Breast epithelium (tissue), 4 donors: ENCODE measurements at places on chromosomes 7 and 10.

DNA sequence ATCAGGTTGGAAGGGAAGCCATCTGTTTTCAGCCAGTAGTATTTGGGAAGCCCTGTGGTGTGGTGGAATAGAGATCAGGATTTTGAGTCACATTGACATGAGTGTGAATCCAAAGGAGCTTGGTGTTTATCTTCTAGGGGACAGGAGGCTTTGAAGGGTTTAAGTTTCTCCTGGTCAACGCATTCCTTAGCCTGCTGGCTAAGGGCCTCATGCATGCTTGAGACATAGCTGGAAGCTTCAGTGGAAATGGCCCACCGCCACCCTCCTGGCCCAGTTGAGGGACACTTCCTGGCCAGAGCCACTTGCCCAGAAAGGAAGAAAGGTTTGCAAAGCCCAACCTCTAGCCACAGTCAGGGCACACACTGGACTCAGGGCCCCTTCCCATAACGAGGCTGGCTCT lies 70.9 kb downstream of the CDK1 start:
- no peaks in the 10 kb centered on the region for H3K27me3 ChIP-seq
- DNase-seq, result no peak
- no peaks in the 10 kb centered on the region for H3K36me3 ChIP-seq
- no peak overlapping the region for H3K4me3 ChIP-seq
- H3K27ac ChIP-seq, result no peak overlapping the region
- no peaks in the 10 kb centered on the region for H3K4me1 ChIP-seq

GRCh38 chr7:113094517-113095249 lies 8.1 kb upstream of the GPR85 start:
- H3K27ac ChIP-seq, result no peak overlapping the region
- no peak for DNase-seq
- no peaks in the 10 kb centered on the region for H3K4me1 ChIP-seq

- no peaks in the 10 kb centered on the region for H3K27me3 ChIP-seq
- no peak for DNase-seq
- H3K27ac ChIP-seq, result no peak overlapping the region
- H3K4me3 ChIP-seq, result no peak overlapping the region
- no peaks in the 10 kb centered on the region for H3K4me1 ChIP-seq
These were observed 34.7 kb downstream of the ZNF33A start for GRCh38 chr10:38045129-38045528.

DNA sequence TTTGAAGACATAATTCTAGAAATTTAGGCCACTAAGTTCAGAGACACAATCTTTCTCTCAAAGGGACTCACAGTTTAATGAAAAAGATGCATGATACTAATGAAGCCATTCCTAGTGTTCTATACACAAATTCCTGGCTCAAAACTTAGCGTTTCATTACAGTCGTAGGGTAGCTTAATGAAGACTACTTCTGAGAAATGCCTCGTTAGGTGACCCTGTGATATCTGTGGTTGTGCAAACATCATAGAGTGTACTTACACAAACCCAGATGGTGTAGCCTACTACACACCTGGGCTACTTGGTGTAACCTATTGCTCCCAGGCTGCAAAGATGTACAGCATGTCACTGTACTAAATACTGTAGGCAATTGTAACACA lies 488 bp upstream of the CHCHD3 start:
- no peaks in the 10 kb centered on the region for H3K36me3 ChIP-seq
- peak overlapping the region; percentile 85 for H3K27ac ChIP-seq
- no peak for DNase-seq
- H3K4me1 ChIP-seq, result no peaks in the 10 kb centered on the region
- peak overlapping the region; percentile 78 for H3K4me3 ChIP-seq

GRCh38 chr7:44077061-44077460 lies 5.3 kb downstream of the POLM start:
- no peak for DNase-seq
- no peak overlapping the region for H3K4me3 ChIP-seq
- H3K36me3 ChIP-seq, result no peaks in the 10 kb centered on the region
- no peaks in the 10 kb centered on the region for H3K27me3 ChIP-seq
